ENCODE measurements at places on chromosomes 4 and X.

DNA sequence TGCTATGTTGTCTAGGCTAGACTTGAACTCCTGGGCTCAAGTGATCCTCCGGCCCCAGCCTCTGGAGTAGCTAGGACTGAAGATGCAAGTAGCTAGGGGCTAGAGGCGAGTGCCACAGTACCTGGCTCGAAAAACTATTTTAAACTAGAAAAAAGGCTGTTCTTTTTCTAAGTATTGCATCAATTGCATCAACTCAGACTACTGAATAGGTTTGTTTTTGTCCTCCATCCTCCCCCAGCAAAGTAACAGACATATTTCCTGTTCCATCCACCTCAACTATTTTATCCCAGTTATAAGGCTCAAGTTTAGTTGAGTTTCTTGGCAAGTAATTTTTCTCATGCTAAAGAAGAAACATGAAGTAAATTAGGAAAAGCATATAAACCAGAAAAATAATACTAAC, 4.1 kb downstream of the SH3RF1 start:
- no peak for DNase-seq

- no peak for DNase-seq
Observed at GRCh38 chrX:118016422-118016821, 100.2 kb downstream of the KLHL13 start.

DNA sequence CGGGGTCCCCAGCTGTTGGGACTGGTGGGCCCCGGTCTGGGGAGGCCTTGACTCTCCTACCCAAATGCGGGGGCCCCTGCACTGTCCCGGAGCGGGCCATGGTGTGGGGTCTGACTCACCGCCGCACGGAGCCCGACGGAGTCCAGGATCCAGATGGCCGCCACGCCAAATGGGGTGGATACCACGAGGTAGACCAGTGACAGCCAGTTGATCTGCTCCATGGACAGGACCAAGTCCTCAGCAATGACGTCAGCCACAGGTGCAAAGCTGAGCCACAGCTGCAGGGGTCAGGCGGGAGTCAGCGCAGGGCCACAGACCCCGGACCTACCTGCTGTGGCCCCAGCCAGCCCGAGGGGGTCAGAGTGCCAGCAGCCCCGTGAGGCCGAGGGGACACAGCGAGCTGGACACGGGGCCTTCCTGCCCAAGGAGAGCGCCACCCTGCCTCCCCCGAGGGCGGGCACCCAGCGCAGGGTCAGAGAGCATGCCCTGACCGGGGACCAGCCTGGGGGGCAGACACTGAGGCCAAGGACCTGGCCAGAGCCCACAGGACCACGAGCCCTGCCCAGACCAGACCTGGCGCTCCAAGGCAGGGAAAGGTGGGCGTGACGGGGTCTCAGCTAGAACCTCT, 2.4 kb downstream of the SLC49A3 start:
- no peak for DNase-seq

DNA sequence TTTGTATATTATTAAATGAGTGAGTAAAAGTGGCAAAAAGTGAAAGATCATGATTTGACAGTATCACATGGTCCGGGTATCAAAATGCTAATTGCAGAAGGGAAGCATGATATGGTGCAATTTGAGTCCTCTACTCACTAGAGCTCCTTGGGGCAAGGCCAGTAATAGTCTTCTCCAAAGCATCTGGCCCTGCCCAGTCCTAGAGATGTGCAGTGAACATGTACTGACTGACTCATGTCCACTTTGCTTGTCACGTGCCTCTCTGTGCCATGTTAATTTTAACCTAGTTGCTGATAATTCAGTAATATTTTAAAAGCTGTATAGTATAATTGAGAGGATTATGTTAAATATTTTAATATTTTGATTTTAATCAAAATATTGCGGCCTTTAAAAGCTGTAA, 54.6 kb upstream of the TENM3 start:
- no peak for DNase-seq

- no peak for DNase-seq
Observed at GRCh38 chrX:149718757-149719156, 6.9 kb downstream of the MAGEA11 start.

- no peak for DNase-seq
Observed at GRCh38 chr4:175562111-175562510, 250.0 kb downstream of the GPM6A start.

DNA sequence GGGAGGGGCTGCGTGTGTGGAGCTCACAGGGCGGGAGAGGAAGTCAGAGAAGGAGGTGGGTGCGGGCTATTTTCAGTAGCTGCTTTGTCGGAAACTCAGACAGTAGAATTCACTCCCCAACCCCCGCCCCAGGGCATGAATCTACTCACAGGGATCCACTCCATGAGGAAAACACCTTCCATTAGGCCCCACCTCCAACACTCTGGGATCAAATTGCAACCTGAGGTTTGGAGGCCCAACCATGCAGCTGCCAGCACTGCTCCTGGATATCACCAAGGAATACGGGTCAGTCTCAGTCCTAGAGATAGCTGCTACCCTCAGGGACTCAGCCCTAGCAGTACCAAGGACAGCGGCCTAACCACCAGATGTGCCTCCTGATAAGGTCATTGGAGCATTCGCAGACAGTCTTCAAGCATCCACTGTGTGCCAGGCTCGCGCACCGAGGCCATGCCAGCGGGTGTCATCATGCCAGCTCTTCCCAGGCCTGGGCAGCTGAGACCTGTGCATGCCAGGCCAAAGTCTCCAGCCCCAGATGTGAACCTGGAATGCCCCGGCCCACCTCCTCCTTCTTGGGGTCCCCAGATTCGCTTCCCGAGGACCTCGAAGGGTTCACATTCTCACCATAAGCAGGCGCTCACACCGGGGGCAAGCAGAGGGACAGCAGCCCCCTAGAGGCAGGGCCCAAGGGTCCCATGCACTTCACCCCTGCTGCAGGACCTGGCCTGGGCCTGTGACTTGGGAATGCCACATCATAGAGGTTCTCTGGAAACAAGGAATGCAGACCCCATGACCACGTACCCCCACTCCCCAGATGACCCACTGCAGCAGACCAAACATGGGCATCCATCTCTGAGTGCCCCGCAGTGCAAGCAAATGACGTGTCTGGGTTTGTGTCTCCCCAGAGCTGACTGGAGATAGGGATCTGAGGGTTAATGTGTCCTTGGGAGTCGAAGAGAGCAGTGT, 102.3 kb downstream of the ADRA2C start:
- no peak for DNase-seq

GRCh38 chr4:129179276-129179675, 83.3 kb downstream of the C4orf33 start:
- DNase-seq: no peak

- no peak for DNase-seq
Observed at GRCh38 chrX:9429767-9430166, 35.1 kb upstream of the TBL1X start.

DNA sequence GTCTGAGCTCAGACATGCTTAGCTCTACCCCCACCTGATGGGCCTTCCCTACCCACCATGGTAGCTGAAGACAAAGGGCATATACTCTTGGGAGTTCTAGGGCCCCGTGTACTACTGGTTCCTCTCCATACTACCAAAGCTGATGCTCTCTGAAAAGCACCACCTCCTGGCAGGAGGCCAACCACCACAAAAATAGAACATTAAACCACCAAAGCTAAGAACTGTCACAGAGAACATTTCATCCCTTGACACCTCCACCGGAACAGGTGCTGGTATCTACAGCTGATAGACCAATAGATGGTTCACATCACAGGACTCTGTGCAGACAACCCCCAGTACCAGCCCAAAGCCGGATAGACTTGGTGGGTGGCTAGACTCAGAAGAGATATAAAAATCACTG, 13.4 kb downstream of the EDA2R start:
- no peak for DNase-seq

DNA sequence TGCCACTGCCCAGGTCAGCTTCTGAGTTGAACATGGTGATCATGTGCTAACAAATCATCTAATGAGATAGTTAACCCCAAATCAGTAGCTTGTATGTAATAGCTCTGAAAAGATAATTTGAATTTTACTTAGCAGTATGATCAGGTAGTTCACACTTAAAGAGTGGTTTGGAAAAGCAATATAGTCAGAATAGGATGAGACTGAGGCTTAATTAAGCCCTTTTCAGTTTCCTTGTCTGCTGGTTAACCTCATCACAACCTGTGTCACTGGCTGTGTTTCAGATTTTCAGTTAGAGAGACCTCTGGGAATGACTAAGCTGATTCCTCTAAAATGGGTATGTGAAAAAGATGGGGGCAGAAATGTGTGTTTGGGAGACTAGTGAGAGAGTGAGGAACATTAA, 38.1 kb downstream of the GPR174 start:
- no peak for DNase-seq

DNA sequence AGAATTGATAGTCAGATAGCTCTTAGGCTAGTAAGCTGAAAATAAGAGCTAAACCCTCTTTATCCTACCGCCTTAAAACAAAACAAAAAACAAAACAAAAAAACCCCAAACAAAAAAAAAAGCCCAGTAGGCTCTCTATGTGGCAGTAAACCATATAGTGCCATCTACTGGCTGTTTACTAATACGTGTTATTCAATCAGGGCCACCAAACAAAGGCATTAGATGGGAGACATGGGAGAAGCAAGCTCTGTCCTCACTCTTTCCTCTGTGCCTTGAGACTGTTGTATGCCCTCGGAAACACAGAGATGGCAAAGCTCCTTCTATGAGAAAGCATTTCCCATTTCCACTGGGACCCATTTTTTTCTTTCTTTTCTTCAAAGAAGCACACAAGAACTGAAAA, 148.8 kb upstream of the MID1 start:
- no peak for DNase-seq

DNA sequence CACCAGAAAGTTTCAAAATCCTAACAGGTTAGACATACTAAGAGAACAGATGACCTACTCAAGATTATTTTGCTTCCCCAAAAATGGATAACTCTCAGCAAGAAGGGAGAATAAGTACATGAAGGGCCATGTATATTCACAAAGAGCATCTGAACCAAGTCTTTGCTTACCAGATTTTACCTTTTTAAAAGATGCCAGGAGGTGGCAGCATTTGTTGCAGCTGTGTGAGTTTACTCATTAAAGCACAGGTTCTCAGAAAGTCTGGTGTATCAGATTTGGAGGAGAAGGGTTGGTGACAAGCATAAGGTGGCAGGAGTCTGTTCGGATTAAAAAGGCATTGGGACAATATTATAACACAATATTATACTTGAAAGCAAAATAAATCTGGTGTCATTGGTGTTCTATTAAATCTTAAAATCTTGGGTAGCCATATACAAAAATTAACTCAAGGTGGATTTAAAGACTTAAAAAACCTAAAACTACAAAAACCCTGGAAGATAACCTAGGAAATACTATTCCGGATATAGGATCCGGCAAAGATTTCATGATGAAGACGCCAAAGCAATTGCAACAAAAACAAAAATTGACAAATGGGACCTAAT, 51.3 kb upstream of the NFKB1 start:
- peak; percentile 50 for DNase-seq

GRCh38 chrX:35622040-35622439, 176.1 kb upstream of the MAGEB16 start:
- no peak for DNase-seq

GRCh38 chr4:172648471-172648870, 520.1 kb upstream of the GALNT7 start:
- no peak for DNase-seq

DNA sequence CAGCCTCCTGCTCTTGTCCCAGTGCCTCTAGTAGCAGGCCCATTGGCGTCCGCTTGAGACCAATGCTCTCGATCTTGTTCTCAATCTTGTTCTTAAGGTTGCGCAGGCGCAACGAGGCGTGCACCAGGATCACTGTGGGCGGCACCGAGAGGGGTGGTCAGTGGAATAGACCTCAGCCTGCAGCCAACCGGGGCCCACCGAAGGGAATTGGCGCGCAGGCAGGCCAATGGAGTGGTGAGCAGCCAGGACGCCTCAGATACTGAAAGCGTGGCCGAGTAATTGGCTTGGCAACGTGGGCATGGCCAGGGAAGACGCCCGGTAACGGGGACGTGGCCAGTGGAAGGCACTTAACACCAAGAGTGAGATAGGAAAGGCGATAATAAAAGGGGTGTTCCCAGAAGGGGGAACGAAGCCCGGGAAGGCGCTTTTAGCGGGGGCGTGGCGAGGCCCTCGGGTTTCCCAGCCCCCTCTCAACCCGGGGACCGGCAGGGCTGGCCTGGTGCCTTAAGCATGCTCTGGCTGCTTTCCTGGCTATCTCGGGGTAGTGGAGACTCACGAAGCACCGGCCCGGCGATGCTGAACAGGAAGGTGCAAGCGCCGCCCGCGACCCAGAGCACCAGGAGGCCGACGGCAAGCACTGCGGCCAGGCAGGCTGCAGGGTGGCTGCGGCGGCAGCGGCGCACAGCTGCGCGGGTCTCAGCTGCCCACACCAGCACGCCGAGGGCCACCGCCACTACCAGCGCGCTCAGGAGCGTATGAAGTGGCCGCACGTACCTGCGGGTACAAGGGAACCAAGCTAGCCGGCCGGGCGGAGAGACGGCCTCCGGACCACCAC, 1.7 kb downstream of the PRAF2 start:
- no peak for DNase-seq

- DNase-seq: no peak
Observed at GRCh38 chrX:34218063-34218462, 85.9 kb upstream of the FAM47A start.

DNA sequence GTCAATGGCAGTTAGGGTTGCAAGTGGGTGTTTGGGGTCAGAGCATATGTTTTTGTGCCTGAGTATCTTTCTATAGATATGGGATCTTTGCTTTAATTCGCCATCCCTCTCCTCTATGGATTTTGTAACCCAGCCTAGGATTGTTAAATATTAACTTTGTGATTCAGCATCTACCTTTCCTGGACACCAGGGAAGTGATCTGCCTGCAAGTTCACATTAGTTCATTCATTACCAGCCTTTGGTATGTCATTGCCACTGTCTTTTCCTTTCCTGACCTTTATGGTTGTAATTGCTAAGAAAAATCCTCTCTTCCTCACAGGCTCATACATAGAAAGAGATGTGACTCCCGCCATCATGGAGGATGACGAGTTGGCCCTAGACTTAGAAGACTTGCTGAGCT, 73.8 kb downstream of the KIT start:
- no peak for DNase-seq

DNA sequence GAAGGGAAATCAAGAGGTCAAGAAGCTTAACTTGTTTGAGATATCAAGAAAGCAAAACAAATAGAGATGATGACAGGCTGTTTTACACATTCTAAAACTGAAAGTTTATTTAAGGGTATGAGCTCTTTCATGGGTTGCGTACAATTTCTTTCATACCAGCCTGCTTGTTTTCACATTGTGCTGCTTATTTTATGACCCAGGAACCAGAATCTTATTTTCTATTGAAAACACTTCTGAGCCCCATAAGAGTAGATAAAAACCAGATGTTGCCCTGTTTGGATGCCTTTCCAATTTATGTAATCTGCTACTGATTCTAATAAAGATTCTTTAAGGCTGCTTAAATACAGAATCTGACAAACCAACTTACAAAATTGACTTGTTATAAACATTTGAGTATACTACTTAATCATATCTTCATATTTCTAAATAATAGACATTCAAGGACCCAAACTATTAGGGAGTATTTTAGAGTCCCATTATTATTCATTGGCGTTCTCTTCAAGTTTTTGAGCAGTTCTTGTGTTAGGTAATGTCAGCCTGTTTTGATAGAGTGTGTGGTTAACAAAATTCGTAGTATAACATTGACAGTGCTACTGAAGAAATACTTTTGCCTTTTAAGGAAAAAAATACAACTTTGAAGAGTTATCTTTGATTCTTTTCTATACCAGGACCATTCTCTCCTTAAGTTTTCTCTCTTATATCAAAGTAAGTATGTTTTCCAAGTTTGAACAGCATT, 74.4 kb downstream of the PDLIM5 start:
- DNase-seq: no peak

- no peak for DNase-seq
Observed at GRCh38 chr4:34534916-34535315, 1709.4 kb downstream of the ARAP2 start.

Data from activated CD4-positive, alpha-beta T cell treated with anti-CD3 and anti-CD28 coated beads, Interleukin-2, amount 50 U/mL, for 1 hour (primary cell).